Caki2 (cell line): ENCODE measurements at places on chromosomes 2 and 18.

DNA sequence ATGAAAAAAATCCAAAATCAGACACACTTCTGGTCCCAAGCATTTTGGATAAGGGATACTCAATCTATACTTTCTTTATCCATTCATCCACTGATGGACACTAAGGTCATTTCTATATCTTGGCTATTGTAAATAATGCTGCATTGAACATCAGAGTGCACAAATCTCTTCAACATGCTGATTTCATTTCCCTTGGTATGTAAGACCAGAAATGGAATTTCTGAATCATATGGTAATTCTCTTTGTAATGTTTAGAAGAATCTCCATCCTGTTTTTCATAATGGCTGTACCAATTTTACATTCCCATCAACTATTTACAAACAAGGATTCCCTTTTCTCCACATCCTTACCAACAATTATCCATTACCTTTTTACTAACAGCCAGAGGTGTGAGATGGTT, 33.7 kb upstream of the MCM6 start:
- DNase-seq, result no peak

- no peak for DNase-seq
Measured at GRCh38 chr2:166238176-166238575, 110.4 kb upstream of the SCN1A start.

GRCh38 chr18:46642561-46642960, 14.5 kb downstream of the LOXHD1 start:
- DNase-seq, result no peak

- no peak for DNase-seq
Measured at GRCh38 chr2:31937741-31938140, 73.1 kb downstream of the MEMO1 start.
